Mesendoderm (in vitro differentiated cells): ENCODE measurements at places on chromosomes 2 and 18.

DNA sequence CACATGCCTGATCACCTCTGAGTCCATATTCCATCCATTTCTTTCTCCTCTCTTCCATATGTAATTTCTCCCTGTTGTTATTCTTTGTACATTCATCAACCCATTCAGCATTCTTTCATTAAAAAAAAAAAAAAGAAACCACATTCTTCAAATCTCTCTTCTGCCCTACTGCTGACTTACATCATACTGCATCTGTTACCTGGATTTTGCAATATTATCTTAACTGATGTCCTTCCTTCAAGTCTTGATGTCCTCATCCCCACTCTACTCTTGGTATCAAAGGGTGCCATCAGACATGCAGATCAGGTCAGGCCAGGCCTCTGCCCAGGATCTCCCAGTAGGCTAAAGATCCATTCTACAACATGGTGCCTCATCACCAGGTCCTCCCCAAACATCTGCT is 90.6 kb downstream of the SGPP2 start:
- no peak for DNase-seq

- no peak for DNase-seq
Measured at GRCh38 chr2:85324639-85325465, 2.9 kb downstream of the TGOLN2 start.

DNA sequence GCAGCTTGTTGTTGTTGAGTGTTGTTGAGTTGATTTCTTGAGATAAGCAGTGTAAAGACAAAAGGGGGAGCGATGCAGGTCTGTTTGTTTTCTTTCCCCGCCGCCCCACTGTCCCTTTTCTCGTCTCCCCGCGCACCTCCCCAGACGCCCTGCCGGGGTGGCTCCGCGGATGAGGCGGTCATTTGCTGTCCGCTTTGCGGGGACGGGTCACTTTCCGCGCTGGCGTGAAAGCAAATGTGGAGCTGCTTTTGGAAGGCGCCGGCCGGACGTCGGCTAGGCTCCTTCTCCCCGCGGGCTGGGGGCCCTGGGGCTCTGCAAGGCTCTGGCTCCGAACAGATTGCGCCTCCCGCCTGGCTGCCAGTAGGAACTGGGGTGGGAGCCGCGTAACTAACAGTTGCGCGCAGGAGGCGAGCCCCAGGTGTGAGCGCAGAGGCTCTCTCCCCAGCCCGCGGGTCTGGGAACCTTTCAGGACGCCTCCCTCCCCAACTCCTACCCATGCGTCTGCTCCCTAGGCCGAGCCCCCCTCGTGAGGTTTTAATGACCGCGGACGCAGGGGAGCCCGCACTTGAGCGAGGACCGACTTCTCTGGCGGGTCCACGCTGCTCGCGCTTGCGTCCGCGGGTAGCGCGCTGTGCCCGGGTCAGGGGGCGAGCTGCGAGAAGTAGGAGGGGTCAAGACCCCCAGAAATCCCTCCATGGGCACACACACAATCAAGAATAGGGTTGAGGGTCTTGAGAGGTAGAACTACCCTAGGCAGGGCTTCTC is 146.6 kb downstream of the MEIS1 start:
- DNase-seq = peak; percentile 64

DNA sequence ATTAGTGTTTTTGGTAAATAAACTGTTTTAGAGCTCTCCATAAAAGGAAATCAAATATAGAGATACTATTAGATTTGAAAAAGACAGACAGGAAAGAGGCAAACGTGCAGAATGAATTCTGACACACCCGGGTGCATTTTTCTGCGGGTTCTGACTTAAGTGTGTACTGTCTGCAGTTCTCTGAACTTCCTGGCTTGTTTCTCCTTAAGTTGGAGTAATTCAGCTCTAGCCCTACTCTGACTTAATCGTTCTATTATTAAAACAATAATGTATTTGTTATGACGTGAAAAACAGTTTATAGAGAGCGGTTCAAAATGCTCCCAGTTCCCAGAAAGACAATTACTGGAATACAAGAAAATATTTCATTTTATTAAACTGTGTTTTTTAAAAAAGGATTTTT is 305.9 kb downstream of the ARHGAP15 start:
- DNase-seq = no peak

DNA sequence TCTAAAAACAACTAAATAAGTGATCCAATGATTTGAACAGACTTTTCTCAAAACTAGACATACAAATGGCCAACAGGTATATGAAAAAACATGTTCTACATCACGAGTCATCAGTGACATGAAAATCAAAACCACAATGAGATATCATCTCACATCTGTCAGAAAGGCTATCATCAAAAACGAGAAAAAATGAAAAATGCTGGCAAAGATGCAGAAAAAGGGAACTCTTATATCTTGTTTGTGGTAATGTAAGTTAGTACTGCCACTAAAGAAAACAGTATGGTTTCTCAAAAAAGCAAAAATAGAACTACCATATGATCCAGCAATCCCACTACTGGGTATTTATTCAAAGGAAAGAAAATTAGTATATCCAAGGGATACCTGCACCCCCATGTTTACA is 255.3 kb upstream of the FBXO11 start:
- DNase-seq = no peak

- no peak for DNase-seq
Measured at GRCh38 chr2:223451-223850, 40.4 kb downstream of the SH3YL1 start.

DNA sequence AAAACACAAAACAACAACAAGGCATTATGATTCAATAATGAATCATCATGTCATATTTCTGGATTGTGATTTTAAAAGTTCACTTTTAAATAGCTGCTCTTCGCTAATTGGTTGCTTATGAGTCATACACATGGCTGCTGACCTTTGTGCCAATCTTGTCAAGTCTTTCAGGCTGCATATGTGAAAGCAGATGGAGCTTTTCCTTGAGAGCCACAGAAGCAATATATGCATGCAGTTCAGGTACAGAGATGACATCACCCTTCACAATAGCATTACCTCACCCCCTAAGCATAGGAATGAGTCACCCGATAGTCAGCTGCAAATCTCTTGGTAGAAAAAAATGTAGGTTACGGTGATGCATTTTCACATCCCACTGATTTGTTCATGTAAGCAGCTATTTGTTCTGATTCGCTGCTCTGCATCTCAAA is 27.2 kb downstream of the EIF2AK3 start:
- DNase-seq = peak; percentile 99

- DNase-seq = no peak
Measured at GRCh38 chr2:12479065-12479601, 237.6 kb upstream of the TRIB2 start.

DNA sequence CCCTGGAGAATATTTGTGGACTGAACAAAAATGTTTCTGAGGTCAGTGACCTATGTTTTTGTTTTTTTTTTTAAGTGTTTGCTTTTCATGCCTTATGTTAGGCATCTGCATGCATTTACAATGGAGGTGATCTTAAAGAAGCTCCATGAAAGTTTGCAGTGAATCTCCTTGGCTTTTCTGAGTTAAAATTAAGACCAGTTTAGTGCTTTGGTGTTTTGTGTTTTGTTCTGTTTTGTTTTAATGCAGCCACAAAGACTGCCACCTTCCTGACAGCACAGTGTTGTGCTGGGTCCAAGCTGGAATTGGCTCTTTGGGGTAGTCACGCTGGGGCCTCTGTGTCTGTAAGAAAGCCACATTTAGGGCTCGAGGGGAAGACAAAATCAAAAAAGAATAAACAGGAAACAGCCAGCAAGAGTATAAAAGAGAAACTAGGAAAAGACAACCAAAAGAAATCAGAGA is 396.2 kb downstream of the ARHGAP15 start:
- no peak for DNase-seq

- peak; percentile 80 for DNase-seq
Measured at GRCh38 chr2:9703701-9704221, 73.0 kb upstream of the YWHAQ start.

DNA sequence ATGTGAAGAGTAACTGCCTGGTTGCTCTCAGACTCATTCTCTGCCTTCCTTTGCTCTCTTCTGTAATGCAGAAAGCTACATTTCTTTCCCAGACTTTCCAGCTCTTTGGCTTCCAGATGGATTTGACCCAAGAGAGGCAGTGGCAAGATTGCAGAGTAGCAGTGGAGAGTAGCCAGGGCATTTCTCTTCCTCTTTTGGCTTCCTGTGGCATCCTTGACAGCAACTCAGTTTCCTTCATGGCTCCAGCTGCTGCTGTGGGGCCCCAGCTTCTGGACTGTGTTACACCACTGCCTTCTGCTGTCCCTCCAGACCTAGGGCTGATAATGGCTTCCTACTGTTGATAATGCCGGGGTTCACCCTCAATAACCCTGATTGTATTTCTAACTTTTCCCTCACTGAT is 469.4 kb upstream of the SPRED2 start:
- DNase-seq = no peak

DNA sequence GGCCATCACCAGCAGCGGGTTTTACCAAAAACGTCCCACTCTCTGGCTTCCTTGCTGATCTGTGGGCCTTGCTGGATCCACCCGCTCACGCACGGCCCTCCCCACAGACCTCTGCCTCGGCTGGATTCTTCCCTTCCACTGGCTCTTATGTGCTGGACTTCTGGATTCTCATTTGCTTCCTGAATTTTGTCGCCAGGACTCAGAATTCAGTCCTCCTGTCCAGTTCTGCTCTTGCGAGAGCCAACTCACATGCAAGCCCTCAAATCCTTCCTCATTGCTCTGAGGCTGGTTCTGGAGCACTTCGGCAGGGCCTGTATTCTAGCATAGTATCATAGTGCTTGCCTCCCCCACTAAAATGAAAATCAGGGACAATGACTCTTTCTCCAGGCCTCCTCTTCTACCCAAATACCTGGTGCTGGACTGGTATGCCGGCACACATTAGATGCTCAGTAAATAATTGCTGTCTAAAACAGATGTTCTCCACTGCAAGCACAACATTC is 115.5 kb downstream of the ATL2 start:
- no peak for DNase-seq

DNA sequence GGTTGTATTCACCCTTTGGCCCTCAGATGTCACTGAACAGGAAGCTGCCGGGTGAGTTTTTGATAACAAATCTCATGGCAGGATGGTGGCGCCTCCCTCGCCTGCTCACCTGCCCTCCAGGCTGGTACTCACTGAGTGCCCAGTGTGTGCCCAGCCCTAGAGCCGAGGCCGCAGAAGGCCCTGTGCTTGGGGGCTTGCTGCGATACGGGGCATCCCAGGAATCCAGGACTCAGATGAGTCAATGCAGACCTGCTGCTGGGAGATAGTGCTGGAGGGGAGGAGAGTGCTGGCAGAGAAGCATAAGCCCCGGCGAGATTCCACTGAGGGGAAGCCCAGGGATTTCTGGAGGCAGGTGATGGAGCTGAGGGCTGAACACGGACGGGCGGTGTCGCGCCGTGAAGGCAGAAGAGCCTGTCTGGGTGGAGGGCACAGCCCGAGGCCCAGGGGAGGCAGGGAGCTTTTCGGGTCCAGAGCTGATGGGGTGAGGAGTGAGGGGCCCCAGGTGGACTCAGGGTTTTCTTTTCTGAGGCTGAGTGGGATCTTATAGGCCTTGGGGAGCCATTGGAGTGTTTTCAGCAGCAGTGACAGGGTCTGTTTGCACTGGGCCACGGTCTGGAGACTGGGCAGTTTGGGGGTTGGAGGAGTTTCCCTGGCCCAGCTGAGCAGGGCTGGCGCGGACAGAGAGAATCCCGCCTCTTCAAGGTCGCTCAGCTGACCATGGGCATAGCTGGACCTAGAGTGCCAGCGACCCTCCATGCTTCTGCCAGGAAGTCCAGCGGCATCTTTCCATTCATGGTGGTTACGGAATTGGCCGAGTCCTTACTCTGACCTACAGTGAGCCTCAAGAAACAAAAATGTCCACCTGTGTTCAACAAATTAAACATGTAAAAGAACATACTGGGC is 35.5 kb downstream of the LDLRAD4 start:
- DNase-seq = peak; percentile 51

GRCh38 chr2:100902817-100903405 is 83.0 kb downstream of the NPAS2 start:
- DNase-seq = no peak
